NCI-H345 (cell line): ENCODE measurements at places on chromosomes 2 and 18.
A peak's percentile ranks its signal among the peaks of the same experiment; 100 is the strongest.

- DNase-seq, result no peak
Observed at GRCh38 chr18:46587600-46587999, 69.4 kb downstream of the LOXHD1 start.

- DNase-seq, result no peak
Observed at GRCh38 chr18:2984703-2985261, 28.2 kb downstream of the LPIN2 start.

- DNase-seq, result no peak
Observed at GRCh38 chr18:38940863-38941531, 1375.4 kb upstream of the CELF4 start.

GRCh38 chr2:127576433-127577207, 41.1 kb downstream of the MYO7B start:
- DNase-seq, result no peak

GRCh38 chr2:68412127-68412819, 47.2 kb downstream of the PLEK start:
- no peak for DNase-seq

- no peak for DNase-seq
Observed at GRCh38 chr2:215830304-215830703, 183.0 kb downstream of the MREG start.

DNA sequence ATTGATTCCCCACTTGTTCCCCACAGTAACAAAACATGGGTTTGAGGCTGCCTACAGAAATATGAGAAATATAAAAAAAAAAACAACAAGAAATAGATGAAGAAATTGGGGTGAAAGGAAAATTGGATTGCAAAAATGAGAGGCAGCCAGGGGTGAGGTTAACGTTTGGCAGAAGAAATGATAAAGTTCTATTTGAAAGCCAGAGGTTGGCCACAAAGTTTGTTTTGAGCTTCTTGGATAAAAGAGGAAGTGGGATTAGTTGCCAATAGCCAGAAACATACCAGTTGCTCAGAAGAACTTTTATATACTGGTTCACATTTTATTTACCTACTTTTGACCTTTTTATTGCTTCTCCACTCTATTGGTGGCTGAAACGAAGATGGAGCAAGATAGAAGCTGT, 67.5 kb downstream of the FASTKD2 start:
- DNase-seq, result no peak

- no peak for DNase-seq
Observed at GRCh38 chr2:110741491-110741980, 9.2 kb downstream of the ACOXL start.

DNA sequence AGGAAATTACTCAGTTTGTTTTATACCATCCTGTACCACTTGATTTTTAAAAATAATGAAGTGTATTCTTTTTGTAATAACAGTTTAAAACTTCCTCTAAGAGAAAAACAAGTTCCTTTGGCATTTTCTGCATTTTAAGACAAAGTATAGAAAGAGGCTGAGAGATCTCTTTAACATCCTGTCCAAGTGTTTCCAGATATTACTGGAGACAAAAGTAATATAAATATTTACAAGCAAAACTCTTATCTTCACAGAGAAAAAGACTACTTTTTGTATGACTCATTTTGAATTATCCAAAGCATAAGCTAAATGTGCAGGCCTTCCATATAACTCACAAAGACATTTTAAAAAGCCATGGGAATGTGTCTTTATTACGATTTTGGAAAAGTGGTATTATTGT, 221.1 kb downstream of the RDH14 start:
- DNase-seq, result no peak

GRCh38 chr18:22883179-22883578, 49.9 kb upstream of the RBBP8 start:
- no peak for DNase-seq

DNA sequence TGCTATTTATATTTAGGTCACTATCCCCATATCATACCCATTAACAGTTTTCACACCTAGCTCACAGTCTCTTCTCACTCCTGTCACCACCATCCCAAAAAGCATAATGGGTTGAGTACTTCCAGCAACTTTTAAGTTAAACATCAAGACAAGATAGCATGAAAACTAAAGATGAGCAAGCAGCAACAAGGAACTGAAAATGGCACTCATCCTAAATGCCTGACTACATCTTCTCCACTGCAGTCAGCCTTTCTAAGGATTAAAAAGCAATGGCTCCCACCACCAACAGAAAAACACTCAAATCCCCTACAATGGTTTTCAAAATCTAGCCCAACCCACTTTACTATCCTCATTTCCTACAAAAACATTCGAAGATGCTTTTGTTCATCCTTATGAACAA, 38.2 kb downstream of the CUL3 start:
- DNase-seq, result no peak

DNA sequence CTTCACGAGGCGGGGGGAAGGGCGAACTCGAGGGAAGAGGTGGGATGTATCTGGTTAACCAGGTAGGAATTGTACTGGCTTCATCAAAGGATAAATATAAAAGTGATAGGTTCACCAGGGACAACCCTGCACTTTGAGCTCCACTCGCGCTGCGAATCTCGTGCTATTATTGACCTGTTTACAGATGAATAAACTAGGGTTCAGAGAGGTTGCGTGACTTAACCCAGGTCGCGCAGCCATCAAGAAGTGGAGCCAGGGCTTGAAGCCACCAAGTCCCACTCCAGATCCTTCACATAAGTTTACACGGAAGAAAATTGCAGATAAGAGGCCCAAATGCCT, 1.4 kb upstream of the CYP1B1 start:
- no peak for DNase-seq

- DNase-seq, result no peak
Observed at GRCh38 chr18:74367905-74368304, 52.3 kb downstream of the C18orf63 start.

DNA sequence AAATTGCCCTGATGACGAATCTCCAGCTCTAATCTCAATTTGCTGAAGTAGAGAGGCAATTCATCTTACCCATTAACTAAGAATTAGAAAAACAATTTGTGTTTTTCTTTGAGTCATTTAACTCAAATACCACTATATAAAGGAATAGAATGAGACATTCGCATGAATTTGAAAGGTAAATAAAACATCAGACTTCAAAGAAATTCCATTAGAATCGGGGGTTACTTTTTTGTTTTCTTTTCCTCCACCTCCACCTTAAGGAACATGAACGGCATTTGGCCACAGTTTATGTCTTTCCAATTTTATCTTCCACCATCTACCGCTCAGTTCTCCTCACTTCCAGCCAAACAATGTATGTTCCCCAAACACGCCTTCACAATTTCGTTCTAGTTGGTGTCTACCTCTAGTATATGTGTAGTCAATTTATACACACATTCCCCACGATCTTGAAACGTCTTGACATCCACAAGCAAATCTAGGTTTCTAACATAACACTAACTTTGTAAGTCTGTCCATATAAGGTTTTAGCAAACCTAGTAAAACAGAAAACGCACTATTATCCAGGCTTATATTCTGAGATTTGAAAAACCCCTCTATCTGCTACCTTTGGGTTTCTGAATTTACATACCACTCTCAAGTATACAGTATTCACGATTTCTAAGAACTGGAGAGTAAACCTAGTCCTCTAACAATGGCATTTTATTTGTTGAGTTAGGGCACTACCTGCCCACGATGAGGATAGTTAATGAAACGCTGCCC, 1.2 kb upstream of the SMCHD1 start:
- DNase-seq, result no peak

DNA sequence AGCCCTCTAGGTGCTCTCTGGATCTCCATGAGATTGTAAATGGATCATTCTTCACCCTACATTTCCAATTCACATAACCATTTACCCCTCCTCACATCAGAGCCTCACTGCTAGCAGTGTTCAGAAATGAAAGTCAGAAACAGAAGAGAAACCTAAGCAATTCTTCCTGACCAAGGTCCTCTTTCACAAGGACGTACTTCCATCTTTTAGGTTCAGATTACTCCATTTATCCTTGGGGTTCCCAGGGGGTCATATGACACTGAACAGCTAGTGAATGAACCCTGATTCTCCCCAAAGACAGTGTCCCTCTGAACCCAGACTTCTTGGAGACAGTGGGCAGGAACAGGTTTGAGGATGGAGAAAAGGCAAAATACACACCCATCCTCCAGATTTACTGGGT, 12.9 kb upstream of the MARCO start:
- DNase-seq, result no peak

- no peak for DNase-seq
Observed at GRCh38 chr2:230921806-230922595, 3.0 kb downstream of the GPR55 start.

DNA sequence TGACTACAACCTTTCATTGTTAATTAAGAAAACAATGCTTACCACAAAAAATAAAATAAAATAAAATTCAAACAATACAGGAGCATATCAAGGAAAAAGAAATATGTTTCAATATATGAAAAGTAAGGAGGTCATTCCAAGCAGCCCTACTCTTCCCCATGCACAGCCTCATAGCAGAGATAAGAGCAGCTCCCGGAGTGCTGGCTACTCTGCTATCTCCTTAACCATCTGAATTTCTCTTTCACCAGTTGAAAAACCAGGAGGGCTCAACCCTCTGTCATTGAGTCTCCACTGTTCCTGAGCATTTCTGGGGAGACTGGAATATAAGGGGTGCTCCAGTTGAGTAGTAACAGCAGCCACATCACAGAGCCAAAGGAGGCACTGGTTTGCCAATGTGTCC, 201.4 kb downstream of the TCF4 start:
- no peak for DNase-seq

DNA sequence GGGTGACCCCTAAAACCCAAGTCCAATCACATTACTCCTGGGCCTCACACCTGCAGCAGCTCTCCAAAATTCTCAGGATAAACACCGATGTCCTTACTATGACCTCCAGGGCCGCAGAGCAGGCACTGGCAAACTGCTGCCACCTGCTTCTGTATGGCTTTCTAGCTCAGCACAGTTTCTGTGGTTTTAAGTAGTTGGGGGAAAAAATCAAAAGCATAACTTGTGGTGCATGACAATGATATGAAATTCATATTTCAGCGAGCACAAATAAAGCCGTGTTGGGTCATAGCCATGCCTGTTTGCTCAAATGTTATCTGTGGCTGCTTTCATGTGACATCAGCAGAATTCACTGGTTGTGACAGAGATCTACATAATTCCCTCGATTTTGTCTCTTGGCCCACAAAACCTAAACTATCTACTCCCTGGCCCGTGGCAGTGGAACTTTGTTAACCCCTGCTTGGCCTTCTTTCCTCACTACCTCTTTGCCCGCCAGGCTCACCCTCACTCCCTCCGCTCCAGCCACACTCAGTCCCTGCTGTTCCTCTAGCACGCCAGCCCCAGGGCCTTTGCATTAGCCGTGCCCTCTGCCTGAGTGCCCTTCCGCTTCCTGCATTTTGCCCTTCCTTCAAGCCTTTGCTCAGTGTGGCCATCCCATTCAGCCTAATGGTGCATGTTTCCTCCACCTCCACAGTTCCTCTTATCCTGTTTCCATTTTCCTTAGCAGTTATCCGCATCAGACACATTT, 108.3 kb downstream of the AGAP1 start:
- no peak for DNase-seq

GRCh38 chr2:124081154-124081716, 56.1 kb downstream of the CNTNAP5 start:
- DNase-seq, result no peak

- peak; percentile 46 for DNase-seq
Observed at GRCh38 chr2:232927793-232928550, 57.9 kb downstream of the SNORC start.
